CD8-positive, alpha-beta memory T cell (primary cell): ENCODE measurements at places on chromosomes 2 and 18. TPM values are rescaled to one million over a fixed set of nuclear protein-coding genes. Genes with fewer than 3 reads are reported as not detected.

GRCh38 chr2:14554849-14555545, 77.5 kb upstream of the LRATD1 start:
- no peak overlapping the region for H3K27ac ChIP-seq
- no peaks in the 10 kb centered on the region for H3K4me1 ChIP-seq
- no peaks in the 10 kb centered on the region for H3K36me3 ChIP-seq
- no peaks in the 10 kb centered on the region for H3K27me3 ChIP-seq
- DNase-seq, result no peak

DNA sequence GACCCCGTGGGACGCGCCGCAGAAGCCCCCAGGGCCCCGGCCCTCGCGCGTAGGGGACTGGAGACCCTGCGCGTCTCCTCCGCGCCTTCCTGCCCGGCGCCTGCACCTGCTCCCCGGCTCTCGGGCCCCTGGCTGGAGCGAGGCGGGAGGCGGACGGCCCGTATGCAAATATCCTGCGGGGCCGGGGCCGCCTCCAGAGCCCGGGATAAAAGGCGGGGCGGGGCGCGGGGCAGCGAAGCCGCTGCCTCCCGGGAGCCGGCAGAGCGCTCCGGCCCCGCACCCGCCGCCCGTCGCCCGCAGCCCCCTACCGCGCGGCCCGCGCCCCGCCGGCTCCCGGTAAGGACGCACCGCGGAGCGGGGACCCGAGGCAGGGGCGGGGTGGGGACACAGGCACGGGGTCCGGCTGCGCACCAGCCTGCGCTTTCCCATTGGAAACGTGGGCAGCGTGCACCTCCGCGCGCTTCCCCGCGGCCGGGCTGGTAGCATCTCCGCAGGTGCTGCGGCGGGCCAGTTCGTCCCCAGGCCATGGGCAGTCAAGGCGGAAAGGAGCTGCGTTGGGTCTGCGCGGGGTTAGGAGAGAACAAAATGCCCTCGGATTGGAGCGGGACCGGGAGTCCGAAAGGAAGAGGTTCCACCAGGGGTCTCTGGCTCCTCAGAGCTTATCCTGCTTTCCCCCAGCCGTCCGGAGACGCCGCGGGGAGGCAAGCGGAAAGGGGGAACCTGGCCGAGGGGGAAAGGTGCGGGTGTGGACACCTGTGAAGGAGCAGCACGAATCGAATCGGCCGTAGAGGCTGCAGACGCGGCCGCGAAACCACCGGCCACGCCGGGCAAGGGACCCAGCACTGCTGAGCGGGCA, at the start of gene ATP6V1C2:
TSS of gene ATP6V1C2 (plus strand) at position 235 of the 856 bp plus-strand sequence. CDS start 1,220 bp downstream, outside the sequence.
- peaks cover 10% of the 10 kb centered on the region for H3K4me1 ChIP-seq
- H3K36me3 ChIP-seq, result no peaks in the 10 kb centered on the region
- H3K27me3 ChIP-seq, result peaks cover 14% of the 10 kb centered on the region
- H3K27ac ChIP-seq, result no peak within 1 kb of the TSS
- DNase-seq, result no peak
- H3K4me3 ChIP-seq, result no peak within 1 kb of the TSS

CFAP65 gene
- total RNA-seq, result not detected

- no peaks in the 10 kb centered on the region for H3K36me3 ChIP-seq
- no peaks in the 10 kb centered on the region for H3K27me3 ChIP-seq
- no peaks in the 10 kb centered on the region for H3K4me1 ChIP-seq
- H3K4me3 ChIP-seq, result no peak overlapping the region
Observed at GRCh38 chr2:134574611-134575330, 144.0 kb downstream of the TMEM163 start.

TCF23 gene
- not detected for total RNA-seq

GRCh38 chr2:127275356-127275755, 18.6 kb downstream of the ERCC3 start:
- no peak overlapping the region for H3K27ac ChIP-seq
- DNase-seq, result no peak
- H3K4me1 ChIP-seq, result peaks cover 3% of the 10 kb centered on the region
- H3K27me3 ChIP-seq, result no peaks in the 10 kb centered on the region
- H3K4me3 ChIP-seq, result no peak overlapping the region

DCDC2C gene
- not detected for total RNA-seq

DNA sequence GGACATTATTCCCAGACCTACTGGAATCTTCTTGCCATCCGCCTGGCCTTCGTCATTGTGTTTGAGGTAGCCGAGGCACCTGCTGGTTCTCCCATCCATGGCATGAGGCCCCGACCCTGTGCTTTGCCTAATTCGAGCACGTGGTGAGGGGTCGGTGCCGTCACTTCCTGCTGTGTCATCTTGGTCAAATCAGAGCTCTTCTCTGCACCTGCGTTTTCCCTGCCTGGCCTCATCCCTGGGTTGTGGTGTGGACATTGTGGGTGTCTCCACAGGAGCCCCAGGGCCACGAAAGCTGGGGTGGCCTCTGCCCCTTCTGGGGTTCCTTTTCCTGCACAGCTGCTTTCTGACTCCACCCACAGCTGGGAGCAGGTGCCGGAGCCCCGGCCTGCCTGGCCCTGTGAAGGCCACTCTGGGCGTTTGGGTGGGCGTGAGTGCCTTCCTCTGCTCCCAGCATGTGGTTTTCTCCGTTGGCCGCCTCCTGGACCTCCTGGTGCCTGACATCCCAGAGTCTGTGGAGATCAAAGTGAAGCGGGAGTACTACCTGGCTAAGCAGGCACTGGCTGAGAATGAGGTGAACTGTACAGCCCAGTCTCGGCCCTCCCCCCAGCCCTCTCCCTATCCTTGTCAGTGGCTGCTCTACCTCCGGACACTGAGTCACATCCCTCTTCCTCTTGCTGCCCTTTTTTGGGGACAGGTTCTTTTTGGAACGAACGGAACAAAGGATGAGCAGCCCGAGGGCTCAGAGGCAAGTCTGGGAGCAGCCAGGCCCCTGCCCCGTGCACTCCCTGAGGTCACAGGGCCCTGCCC, 34.9 kb downstream of the ANO7 start:
- H3K36me3 ChIP-seq, result no peaks in the 10 kb centered on the region
- DNase-seq, result peak; percentile 42
- peaks cover 4% of the 10 kb centered on the region for H3K27me3 ChIP-seq
- H3K4me3 ChIP-seq, result no peak overlapping the region
- H3K4me1 ChIP-seq, result peaks cover 7% of the 10 kb centered on the region

PROKR1 gene
- not detected for total RNA-seq

GRCh38 chr18:48084858-48085257, 154.4 kb upstream of the SMAD2 start:
- H3K36me3 ChIP-seq, result no peaks in the 10 kb centered on the region
- no peak overlapping the region for H3K27ac ChIP-seq
- H3K27me3 ChIP-seq, result no peaks in the 10 kb centered on the region
- DNase-seq, result no peak
- no peaks in the 10 kb centered on the region for H3K4me1 ChIP-seq

- peaks cover 27% of the 10 kb centered on the region for H3K36me3 ChIP-seq
- H3K4me1 ChIP-seq, result no peaks in the 10 kb centered on the region
- H3K4me3 ChIP-seq, result no peak overlapping the region
- DNase-seq, result no peak
Observed at GRCh38 chr2:190932514-190932913, 51.9 kb downstream of the GLS start.

- H3K27ac ChIP-seq, result no peak overlapping the region
- peaks cover 13% of the 10 kb centered on the region for H3K4me1 ChIP-seq
- no peaks in the 10 kb centered on the region for H3K27me3 ChIP-seq
- peaks cover 23% of the 10 kb centered on the region for H3K36me3 ChIP-seq
- DNase-seq, result no peak
Observed at GRCh38 chr2:119371111-119371510, 4.3 kb downstream of the DBI start.

DNA sequence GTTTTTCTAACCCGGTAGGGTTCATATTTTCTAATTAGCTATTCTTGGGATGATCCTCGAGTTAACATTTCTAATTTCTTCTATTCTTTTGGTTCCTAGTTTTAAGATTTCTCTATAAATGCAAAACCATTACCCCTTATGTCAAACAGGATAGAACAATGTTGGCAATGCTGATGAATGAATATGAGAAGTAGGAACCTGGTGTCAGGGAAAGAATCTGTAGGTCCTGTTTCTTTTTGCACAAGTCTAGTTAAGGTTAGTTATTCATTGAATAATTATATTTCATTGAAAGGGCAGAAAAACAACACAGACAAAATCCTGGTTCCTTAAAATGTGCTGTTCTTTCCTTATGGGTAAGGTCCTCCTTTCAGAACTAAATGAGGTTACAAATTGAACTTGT, 766.4 kb upstream of the FAM98A start:
- no peak overlapping the region for H3K4me3 ChIP-seq
- H3K4me1 ChIP-seq, result no peaks in the 10 kb centered on the region
- no peaks in the 10 kb centered on the region for H3K36me3 ChIP-seq

DNA sequence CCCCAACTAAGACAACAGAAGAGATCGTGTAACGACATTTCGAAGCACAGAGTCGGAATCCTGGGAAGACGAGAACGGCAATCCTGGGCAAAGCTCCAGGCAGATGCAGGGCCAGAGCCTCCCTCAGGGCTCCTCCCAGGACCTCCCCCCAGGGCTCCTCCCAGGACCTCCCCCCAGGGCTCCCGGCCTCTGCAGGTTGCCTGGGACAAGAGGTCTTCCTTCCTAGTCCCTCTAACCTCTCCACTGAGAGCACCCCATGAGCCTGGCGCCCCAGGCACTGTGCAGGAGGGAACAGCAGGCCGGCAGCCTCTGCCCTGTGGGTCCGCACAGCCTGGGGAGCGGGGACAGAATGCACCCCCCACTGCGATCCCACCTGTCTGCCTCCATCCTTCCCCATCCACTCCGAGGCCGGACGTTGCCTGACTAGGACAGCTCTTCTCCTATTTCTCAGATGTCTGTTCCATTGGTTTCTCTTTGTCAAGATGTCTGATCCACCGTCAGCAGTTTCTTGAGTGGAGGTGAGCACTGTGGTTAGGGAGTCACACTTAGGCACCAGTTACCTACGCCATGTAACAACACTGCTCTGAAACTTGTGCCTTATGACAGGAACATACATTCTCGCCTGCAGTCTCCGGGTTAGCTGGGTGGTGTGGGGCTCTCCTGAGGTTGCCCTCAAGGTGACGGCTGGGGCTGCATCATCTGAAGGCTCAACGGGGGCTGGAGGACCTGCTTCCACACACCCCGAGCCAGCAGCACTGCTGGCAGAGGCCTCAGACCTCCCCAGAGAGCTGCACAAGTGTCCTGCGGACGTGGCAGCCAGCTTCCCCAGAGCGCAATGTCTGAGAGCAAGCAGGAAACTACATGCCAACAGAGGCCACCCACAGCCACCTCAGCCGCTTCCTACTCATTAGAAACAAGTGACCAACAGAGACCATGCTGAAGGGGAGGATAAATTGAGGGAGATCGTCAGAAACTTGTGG, 28.9 kb downstream of the ADI1 start:
- no peaks in the 10 kb centered on the region for H3K4me1 ChIP-seq
- H3K36me3 ChIP-seq, result no peaks in the 10 kb centered on the region
- H3K27ac ChIP-seq, result no peak overlapping the region
- no peak for DNase-seq
- H3K4me3 ChIP-seq, result no peak overlapping the region
- no peaks in the 10 kb centered on the region for H3K27me3 ChIP-seq

DNA sequence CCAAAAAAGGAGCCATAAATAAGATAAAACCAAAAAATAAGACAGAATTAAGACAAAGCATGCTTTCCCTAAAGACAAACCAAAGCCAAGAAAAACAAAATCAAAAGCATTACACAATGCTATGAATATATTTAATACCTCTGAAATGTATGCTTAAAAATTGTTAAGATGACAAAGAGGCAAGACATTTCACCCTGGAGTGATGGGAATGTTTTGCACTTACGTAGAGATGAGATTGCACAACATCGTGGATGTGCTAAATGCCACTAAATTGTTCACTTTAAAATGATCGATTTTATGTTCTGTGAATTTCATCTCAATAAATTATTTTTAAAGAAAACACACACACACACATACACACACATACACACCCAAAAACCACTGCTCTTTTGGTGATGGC, 386.6 kb upstream of the KLHL29 start:
- H3K27me3 ChIP-seq, result no peaks in the 10 kb centered on the region
- DNase-seq, result no peak
- no peak overlapping the region for H3K27ac ChIP-seq
- no peaks in the 10 kb centered on the region for H3K4me1 ChIP-seq

CNRIP1 gene
- not detected for total RNA-seq

DNA sequence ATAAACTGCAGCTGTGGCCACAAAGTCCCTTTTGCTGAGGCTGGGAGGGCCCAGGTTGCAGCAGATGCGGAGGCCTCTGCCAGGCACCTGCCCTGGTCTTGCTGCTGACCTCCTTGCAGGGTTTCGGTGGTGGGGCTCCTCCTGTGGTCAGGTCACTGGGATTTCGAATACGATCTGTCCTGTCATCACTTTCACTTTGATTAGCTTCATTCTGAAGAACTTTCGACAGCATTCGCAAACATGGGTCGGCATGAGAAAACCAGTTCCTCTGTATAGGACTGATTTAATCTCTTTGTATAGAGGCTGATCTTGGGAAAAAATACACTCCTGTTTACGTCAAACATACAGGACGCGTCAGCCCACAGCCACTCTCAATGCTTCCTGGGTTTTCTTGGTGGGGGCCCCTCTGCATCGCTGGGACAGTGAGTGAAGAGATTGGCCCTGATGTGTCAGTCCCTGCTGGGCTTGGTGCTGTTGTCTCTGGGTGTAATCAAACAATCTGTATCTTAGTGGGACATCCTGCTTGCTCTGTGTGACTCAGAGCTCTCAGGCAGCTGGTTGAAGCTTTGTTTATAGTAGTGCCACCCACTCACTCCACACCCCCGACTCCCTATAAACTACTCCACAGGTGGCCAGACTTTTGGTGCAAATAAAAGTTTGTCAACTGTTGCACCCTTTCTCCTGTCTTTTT, 209.4 kb upstream of the CXCR4 start:
- peak overlapping the region; percentile 71 for H3K27ac ChIP-seq
- H3K27me3 ChIP-seq, result no peaks in the 10 kb centered on the region
- peak; percentile 68 for DNase-seq
- H3K36me3 ChIP-seq, result no peaks in the 10 kb centered on the region

GRCh38 chr2:6864923-6865345, 773 bp downstream of the CMPK2 start:
- peaks cover 9% of the 10 kb centered on the region for H3K36me3 ChIP-seq
- DNase-seq, result no peak
- H3K4me3 ChIP-seq, result peak overlapping the region; percentile 82
- peak overlapping the region; percentile 69 for H3K27ac ChIP-seq

SAG gene
- not detected for total RNA-seq

- H3K27me3 ChIP-seq, result no peaks in the 10 kb centered on the region
- no peak overlapping the region for H3K4me3 ChIP-seq
- H3K36me3 ChIP-seq, result no peaks in the 10 kb centered on the region
- H3K4me1 ChIP-seq, result peaks cover 22% of the 10 kb centered on the region
Observed at GRCh38 chr2:190537765-190538164, 3.2 kb upstream of the NEMP2 start.

GRCh38 chr18:63881851-63882250, 5.7 kb upstream of the SERPINB2 start:
- no peak for DNase-seq
- no peaks in the 10 kb centered on the region for H3K27me3 ChIP-seq
- no peaks in the 10 kb centered on the region for H3K4me1 ChIP-seq
- no peaks in the 10 kb centered on the region for H3K36me3 ChIP-seq

- DNase-seq, result no peak
- no peak overlapping the region for H3K27ac ChIP-seq
- no peaks in the 10 kb centered on the region for H3K27me3 ChIP-seq
- H3K36me3 ChIP-seq, result peaks cover 25% of the 10 kb centered on the region
- H3K4me1 ChIP-seq, result no peaks in the 10 kb centered on the region
Observed at GRCh38 chr2:224860786-224861185, 144.6 kb upstream of the CCDC195 start.

CHAC2 gene
- total RNA-seq, result 27.4 TPM

GRCh38 chr2:78980152-78980465, 45.4 kb upstream of the REG3G start:
- no peaks in the 10 kb centered on the region for H3K27me3 ChIP-seq
- no peaks in the 10 kb centered on the region for H3K36me3 ChIP-seq
- H3K27ac ChIP-seq, result no peak overlapping the region

LONRF2 gene
- 0.13 TPM for total RNA-seq
